ENCODE measurements at places on chromosomes 2 and 18.

DNA sequence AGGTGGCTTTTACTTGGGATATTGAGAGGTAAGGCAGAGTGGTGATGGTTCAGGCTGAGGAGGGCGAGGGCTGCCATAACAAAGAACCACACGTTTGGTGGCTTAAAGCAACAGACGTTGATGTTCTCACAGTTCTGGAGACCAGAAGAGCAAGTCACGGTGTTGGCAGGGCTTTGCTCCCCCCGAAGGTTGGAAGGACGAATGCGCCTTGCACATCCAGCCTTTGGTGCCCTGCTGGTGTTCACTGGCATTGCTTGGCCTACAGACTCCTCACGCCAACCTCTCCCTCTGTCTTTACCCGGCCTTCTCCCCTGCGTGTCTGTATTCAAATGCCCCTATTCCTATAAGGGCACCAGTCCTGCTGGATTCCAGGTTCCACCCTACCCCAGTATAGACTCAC, 125.4 kb downstream of the TPO start:
- DNase-seq, result no peak

- no peak for DNase-seq
Measured at GRCh38 chr2:216583147-216583546, 50.1 kb upstream of the IGFBP2 start.

DNA sequence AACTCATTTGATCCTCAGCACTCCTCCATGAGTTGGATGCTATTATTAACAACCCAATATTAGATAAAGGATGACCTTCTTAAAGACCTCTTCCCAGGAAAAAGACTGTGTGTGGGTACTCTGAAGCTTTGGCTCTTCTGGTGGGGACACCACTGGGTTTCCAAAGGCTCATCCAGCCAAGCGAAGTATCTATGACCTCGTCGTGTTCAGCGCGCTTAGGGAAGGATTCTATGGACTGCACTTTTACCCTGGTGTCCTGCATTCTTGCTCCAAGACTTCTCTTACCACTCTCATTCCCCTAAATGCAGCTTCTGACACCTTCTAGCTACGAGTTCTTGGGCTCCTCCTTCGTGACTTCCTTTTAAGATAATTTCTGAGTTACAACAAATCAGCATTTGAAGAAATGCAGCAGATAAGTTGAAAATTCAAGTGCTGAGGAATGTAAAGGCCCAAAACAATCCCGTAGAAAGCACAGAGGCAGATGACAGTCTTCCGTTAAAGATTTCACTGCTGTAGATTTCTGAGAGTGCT, 673 bp upstream of the HNMT start:
- no peak for DNase-seq

DNA sequence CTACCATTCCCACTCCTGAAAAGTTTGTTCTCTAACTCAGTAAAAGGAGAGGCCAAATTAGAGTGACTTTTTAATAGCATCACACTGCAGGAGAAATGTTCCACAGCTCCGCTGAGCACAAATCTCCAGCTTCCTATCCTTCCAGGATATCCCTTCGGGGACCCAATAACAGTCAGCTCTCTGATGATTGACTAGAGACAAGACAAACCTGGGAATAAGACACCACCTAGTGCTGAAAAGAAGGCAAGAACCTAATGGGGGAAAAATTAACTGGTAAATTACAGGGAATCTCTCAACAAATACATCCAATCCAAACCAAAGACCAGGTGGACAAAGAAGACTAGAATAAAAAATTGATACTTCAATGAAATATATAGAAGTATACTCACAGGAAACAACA, 977.1 kb upstream of the SOX11 start:
- no peak for DNase-seq

- no peak for DNase-seq
Measured at GRCh38 chr2:85737481-85737880, 16.3 kb upstream of the ATOH8 start.

- DNase-seq, result no peak
Measured at GRCh38 chr2:231384970-231385369, 10.5 kb upstream of the B3GNT7 start.

DNA sequence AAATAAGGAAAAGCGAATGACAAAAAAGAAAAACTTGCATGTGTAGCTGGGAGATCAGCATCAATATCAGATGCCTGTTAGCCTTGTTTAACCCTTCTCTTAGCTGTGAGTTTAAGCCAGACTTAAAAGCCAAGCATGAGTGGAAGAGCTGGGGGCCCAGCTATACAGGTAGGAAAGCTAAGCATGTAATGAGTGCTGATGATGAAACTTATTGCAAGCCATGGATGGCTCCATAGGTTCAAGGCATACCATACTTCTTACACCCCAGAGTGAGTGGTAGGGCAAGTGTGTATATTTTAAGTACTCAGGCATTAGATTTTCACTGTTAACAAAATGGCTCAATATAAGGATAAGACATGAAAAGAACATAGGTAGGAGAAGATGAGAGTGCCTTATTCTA, 28.0 kb downstream of the RBBP8 start:
- no peak for DNase-seq

DNA sequence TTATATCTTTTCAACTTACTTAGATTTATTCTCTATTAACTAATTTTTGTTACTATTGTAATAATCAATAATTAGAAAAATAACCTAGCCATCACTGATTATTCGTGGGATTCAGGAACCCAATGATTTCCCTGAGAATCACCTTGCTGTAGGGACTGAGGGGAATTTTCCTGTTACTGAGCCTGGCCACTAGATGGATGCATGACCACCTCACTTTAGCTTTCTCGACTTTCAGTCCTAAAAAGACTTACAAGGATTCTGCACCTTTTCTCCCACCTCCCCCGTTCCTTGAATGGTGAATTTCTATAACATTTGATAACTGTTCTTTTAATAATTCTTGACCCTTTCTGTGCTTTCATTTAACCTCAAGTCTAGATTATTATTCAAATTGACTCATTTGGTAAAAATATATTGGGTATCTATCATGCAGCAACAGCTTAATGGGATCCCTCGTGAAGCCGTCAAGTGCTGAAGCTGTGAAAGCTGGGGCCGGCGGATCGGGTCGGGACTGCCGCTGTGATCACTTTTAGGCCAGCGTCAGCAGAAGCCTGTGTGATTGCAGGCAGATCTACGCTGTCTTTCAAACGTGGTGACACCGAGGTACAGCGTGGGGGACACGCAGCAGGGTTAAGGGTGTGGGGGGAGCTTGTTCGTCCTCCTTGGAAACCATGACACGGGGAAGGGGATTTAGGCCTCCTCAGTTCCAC, 38.8 kb upstream of the TMEM18 start:
- DNase-seq, result no peak

- no peak for DNase-seq
Measured at GRCh38 chr2:29224693-29225551, 109.7 kb downstream of the CLIP4 start.

DNA sequence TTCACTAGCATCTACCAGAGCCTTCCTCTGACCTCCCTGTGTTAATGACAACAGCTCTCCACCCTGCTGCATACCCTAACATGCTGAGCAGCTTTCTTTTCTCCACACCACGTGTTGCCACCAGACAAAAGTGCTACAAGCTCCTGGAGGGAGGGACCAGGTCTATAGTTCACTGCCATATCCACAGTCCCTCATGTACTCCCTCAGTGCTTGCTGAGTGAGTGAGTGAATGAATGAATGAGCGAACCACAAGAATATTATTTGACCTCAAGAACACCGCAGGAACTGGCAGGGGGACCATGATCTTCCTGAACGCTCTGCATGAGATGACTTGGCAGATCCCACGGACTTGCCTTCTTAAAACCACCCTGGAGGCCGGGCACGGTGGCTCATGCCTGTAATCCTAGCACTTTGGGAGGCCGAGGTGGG, 47.4 kb upstream of the CAB39 start:
- no peak for DNase-seq

GRCh38 chr2:135198481-135198880, 146.4 kb downstream of the RAB3GAP1 start:
- no peak for DNase-seq

GRCh38 chr2:100780203-100781008, 39.5 kb upstream of the NPAS2 start:
- no peak for DNase-seq

GRCh38 chr18:37138456-37138855, 309.5 kb downstream of the KIAA1328 start:
- DNase-seq, result no peak

DNA sequence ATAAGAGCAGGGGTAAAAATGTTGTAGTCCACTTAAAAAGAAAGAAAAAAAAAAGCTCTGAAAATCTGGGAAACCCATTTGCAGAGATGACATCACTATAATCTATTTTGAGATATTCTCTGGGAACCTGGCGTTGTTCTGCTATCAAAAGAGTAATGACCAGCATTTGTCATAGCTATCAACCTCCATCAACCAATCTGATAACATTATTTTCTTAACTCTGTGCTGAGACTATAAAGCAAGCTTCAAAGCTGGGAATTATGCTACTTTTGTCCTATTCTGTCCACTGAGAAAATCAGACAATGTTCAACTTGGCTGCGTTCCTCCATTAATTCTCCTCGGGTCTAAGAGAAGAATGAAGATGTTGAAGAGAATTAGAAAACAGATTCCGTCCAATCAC, 107.5 kb downstream of the STK39 start:
- DNase-seq, result no peak

DNA sequence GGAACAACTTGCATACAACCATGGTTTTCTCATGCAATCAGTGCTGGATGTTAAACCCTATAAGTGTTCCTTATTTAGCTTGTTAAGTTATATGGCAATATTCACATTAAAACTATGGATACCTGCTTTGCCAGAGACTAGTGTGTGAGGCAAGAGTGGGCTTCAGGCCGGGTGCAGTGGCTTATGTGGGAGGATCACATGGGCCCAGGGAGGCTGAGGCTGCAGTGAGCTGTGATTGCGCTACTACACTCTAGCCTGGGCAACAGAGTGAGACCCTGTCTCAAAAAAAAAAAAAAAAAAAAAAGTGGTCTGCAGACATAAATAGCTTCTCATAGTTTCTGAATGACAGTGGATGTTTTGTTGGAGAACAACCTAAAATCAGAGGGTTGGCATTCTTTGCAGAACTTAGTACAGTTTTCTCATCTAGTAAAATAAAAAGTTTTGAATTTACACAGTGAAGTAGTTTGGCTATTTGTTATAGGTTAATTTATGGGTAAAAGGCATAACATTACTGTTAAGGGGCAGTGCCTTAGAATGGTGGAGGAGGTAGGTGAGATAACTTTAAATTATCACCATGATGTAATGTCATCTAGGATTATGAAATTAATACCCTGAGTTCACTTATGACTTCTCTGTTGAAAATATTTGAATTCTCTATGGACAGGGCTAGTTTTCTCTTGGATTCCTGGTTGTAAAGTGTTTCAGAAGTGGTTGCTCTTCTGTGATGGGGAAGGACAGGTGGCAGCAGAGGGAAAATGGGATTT, 5.3 kb downstream of the CERS6 start:
- no peak for DNase-seq

GRCh38 chr2:141534666-141535362, 596.0 kb downstream of the LRP1B start:
- no peak for DNase-seq

DNA sequence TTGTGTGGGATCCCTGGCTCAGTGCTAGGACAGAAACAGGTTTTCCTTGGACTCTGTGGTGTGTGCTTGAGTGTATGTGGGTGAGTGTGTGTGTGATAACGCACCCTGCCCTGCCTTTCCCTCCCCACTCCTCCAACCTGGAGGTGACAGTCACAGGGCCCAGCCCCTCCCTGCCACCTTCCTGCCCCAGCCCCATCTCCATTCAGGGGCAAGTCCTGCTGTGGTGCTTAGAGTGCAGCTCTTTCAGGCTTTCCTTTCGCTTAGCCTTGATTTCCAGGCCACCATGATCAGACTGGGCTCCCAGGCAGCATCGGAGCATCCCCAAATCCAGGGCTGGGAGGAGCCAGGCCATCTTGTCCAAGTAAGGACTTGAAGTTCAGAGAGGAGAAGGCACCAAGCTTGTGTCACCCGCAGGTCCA, 185.2 kb downstream of the ZFP36L2 start:
- no peak for DNase-seq

GRCh38 chr2:157893611-157894010, 17.5 kb upstream of the ACVR1 start:
- no peak for DNase-seq

DNA sequence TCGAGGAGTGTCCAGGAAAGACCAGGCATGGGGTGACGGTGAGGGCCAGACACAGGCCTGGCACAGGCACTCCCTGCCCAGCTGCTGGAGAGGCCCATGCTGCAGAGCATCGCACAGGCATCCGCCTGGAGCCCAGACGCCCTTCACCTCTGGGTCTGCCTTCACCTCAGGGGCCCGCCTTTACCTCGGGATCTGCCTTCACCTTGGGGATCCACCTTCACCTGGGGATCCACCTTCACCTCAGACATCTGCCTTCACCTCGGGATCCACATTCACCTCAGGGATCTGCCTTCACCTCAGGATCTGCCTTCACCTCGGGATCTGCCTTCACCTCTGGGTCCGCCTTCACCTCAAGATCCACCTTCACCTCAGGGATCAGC, 7.7 kb downstream of the KIF1A start:
- DNase-seq, result no peak

GRCh38 chr2:216410550-216410949, 1.7 kb upstream of the SMARCAL1 start:
- no peak for DNase-seq

- no peak for DNase-seq
Measured at GRCh38 chr18:9568186-9568585, 46.2 kb downstream of the PPP4R1 start.

DNA sequence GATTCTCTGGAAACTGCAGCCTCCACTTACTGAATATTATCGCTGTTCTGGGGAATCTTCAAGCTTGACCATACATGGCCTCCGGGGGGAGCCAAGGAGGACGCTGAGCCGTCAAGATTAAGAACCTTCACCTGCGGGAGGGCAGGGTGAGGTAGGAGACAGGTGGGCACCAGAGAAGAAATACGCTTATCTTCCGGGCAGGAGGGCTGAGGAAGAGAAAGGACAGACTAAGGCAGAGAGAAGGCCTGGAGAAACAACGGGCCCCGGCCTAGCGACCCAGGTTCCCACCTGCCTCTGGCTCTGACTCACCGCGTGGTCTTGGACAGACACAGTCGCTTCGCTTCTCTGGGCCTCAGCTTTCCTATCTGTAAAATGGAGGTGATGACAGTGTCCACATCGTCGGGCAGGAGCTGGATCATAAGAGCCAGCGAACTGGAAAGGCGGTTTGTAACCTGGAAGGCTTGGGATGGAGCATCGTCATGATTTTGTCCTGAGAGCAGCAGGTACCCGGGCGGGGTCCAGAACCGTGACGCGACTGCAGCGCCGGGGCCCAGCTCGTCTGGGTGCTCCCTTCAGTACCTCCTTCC, 659 bp downstream of the ZNF142 start:
- no peak for DNase-seq

- no peak for DNase-seq
Measured at GRCh38 chr2:218396688-218397462, 2.8 kb upstream of the CTDSP1 start.

- no peak for DNase-seq
Measured at GRCh38 chr18:34710934-34711333, 836 bp downstream of the DTNA start.

GRCh38 chr18:27887711-27888495, 289.0 kb downstream of the CDH2 start:
- no peak for DNase-seq
